Activated CD4-positive, alpha-beta memory T cell treated with anti-CD3 and anti-CD28 coated beads for 36 hours (primary cell): ENCODE measurements at places on chromosomes 13 and 19. TPM values are rescaled to one million over a fixed set of nuclear protein-coding genes. Genes with fewer than 3 reads are reported as not detected.

- no peak overlapping the region for H3K4me3 ChIP-seq
- no peaks in the 10 kb centered on the region for H3K27me3 ChIP-seq
- no peak overlapping the region for H3K27ac ChIP-seq
- H3K4me1 ChIP-seq: peaks cover 38% of the 10 kb centered on the region
Observed at GRCh38 chr19:47615714-47616113, 6.8 kb downstream of the BICRA start.

- no peak for DNase-seq
- H3K36me3 ChIP-seq: peaks cover 2% of the 10 kb centered on the region
- H3K4me1 ChIP-seq: peaks cover 6% of the 10 kb centered on the region
- no peaks in the 10 kb centered on the region for H3K27me3 ChIP-seq
- no peak overlapping the region for H3K27ac ChIP-seq
- H3K4me3 ChIP-seq: no peak overlapping the region
Observed at GRCh38 chr13:48600374-48601364, 53.1 kb upstream of the CYSLTR2 start.

- no peaks in the 10 kb centered on the region for H3K27me3 ChIP-seq
- no peaks in the 10 kb centered on the region for H3K36me3 ChIP-seq
- H3K4me3 ChIP-seq: no peak overlapping the region
Observed at GRCh38 chr13:86585835-86586234, 786.6 kb upstream of the SLITRK6 start.

Gene ATP8B3
- 9.6 TPM for total RNA-seq

Gene ARRDC5
- total RNA-seq: 0.12 TPM

DNA sequence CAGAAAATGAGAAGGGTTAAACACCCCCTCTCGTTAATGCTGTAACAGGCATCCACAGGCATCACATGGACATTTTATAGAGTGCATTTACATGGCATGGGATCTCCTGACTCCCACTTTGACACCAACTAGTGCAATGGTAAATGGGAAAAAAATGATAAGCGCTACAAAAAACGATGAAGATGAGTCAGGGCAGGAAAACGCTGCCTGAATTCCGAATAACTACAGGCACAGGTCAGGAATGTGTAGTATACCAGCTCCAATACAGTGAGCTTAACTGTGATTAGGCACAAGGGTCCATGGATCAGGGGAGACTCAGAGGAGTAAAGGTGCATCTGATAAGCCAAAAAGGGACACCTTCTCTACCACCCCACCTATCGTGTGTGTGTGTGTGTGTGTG is 223.6 kb downstream of the FOXO1 start:
- peaks cover 26% of the 10 kb centered on the region for H3K4me1 ChIP-seq
- no peaks in the 10 kb centered on the region for H3K36me3 ChIP-seq
- H3K4me3 ChIP-seq: no peak overlapping the region
- no peak for DNase-seq
- H3K27ac ChIP-seq: no peak overlapping the region

Gene IL4I1
- 108 TPM for total RNA-seq

DNA sequence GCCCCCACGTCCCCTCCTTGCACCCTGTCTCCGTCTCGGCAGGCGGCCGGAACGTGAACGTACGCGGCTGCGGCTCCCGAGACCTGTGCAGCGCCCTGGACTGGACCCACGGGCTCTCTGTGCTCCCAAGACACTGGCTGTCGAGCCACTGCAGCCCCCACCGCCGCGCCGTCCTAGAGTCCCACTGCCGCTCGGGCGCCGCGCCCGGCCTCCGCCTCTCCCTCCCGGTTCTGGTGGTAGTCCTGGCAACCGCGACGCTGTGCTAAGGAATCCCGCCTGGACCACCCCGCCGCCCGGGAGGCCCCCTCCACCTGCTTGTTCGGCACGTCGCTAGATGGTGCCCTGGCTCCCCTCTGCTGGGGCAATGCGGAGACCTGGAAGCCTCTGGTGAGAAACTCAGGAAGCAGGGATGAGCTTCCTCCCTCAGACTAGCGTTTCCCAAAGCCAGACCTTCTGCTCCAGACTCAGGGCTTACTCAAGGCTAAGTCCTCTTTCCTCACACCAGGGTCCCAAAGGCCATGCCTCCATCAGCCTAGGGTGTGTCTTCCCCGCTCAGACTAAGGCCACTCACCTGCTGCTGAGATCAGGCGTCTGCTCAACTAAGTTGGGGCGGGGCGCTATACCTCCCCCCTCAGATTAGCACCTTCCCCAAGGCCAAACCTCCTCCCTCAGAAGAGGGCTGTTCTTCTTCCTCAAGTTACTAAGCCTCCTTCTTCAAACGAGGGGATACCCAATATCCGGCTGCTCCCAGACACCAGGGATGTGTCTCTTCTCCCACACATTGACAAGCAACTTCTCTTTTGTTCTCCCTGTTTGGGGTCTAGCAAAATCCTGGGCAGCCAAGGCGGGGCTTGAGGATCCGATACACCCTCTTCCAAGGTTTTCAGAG is 16.1 kb upstream of the IRGC start:
- peaks cover 23% of the 10 kb centered on the region for H3K4me1 ChIP-seq
- H3K36me3 ChIP-seq: peaks cover 4% of the 10 kb centered on the region
- H3K27me3 ChIP-seq: peaks cover 2% of the 10 kb centered on the region
- peak overlapping the region; percentile 98 for H3K27ac ChIP-seq

GRCh38 chr19:347946-348861 is 3.6 kb upstream of the MIER2 start:
- H3K4me1 ChIP-seq: peaks cover 15% of the 10 kb centered on the region
- no peak overlapping the region for H3K4me3 ChIP-seq
- no peak for DNase-seq

Gene TUBA3C
- total RNA-seq: not detected

Gene KIR2DL4
- not detected for total RNA-seq

GRCh38 chr19:18450931-18451836 is 13.3 kb upstream of the ISYNA1 start:
- no peak overlapping the region for H3K27ac ChIP-seq
- peak; percentile 91 for DNase-seq
- peaks cover 15% of the 10 kb centered on the region for H3K36me3 ChIP-seq
- H3K4me3 ChIP-seq: no peak overlapping the region
- H3K27me3 ChIP-seq: no peaks in the 10 kb centered on the region
